ENCODE measurements at places on chromosomes 1 and 21.

- no peak for DNase-seq
These were observed 94.7 kb downstream of the CSMD2 start for GRCh38 chr1:34070201-34070836.

DNA sequence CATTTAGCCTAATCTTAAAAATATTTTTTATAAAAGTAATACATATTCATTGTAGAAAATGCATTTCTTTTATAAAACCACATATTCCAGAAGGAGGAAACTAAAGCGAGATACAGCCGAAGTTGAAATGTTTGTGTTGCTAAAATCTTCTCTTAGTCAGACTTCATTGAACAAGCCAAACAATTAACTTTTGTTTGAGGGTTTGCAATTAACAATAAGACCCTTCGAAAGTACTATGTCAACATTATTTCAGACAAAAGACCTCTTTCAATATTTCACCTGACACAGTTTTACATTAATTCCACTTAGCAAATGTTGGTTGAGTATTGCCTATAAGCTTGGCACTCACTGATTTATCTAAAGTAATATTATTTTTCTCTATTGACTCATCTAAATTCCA is 354.0 kb upstream of the ADAMTS5 start:
- DNase-seq = no peak

DNA sequence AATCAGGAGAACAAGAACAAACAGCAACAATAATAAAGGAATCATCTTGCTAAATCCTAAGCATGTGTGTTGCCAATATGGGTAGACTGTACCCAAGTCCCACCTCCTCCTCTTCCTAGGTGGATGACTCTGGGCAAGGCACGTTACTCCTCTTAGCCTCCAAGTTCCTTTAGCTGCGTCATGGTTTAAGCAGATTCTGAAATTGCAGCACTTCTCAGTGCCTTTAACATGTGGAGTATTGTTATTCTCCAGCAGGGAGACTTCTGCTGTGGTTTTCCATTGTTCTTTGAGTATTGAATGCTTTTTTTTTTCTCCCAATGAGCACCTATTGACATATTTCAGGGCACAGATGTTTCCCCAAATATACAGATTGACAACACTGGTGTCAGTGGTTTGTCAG is 15.5 kb downstream of the ARHGEF10L start:
- no peak for DNase-seq

- DNase-seq = no peak
These were observed 10.2 kb upstream of the PALMD start for GRCh38 chr1:99635664-99636063.

DNA sequence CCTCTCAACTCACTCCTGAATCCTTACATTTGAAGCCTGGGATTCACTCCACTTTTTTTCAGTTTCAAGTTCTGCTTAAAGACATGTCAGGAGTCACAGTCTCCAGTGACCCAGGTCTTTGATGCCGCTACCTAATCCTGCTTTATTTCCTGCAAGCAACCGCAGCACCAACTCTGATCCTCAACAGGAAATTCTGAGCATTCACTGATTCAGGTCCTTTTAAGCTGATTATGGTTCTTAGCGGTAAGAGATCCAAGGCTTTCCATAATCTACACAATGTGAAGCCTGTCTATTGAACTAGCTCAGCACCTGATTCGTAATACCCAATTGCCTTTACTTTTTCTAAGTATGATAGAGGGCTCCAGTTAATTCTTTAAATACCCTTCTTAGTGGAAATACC is 43.7 kb upstream of the PIGC start:
- DNase-seq = no peak

GRCh38 chr1:206939841-206940587 is 6.3 kb downstream of the PIGR start:
- DNase-seq = no peak

DNA sequence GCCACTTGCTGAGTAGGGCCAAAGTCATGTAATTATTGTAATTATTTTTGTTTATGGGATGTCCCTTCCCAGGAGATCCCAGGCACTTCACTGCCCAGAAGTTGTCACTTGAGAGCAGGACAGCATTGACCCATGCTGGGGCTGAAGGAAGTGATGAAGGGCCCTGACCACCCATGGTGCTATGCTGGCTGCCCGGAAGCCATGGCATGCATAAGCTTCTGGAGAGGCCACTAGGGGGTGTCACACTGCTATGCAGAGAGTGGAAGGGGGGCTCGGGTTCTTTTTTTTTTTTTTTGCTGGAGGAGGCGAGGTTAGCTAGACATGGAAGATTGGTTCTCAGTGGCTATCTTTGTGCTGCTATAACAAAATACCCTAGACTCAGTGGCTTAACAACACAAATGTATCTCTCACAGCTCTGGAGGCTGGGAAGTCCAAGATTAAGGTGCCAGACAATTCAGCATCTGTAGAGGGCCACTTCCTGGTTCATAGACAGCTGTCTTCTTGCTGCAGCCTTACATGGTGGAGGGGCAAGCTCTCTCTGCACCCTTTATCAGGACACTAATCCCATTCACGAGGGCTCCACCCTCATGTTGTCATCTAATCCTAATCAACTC is 84.9 kb downstream of the CNIH3 start:
- no peak for DNase-seq

Measured in NCI-H748 treated with DMSO at 0.1 percent for 48 hours (cell line).